ENCODE measurements at places on chromosomes 6 and 20.

DNA sequence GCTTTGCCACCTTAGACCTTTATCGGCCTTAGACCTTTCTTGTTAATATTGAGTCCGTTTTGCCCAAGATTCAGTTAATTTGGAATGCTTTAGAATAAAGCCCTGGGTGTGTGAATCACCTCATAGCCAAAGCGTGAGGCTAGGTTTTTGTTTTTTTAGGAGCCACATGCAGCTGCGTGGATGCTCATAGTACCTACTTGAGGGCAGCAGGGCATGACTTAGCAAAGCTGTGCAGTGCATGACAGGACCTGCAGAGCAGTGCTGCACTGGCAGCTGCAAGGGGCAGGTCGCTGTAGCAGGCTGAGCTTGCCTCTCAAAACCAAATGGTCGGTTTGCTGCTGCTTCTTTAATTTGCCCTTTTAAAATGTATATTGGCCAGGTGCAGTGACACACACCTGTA, 116.1 kb downstream of the JAG1 start:
- DNase-seq: no peak

DNA sequence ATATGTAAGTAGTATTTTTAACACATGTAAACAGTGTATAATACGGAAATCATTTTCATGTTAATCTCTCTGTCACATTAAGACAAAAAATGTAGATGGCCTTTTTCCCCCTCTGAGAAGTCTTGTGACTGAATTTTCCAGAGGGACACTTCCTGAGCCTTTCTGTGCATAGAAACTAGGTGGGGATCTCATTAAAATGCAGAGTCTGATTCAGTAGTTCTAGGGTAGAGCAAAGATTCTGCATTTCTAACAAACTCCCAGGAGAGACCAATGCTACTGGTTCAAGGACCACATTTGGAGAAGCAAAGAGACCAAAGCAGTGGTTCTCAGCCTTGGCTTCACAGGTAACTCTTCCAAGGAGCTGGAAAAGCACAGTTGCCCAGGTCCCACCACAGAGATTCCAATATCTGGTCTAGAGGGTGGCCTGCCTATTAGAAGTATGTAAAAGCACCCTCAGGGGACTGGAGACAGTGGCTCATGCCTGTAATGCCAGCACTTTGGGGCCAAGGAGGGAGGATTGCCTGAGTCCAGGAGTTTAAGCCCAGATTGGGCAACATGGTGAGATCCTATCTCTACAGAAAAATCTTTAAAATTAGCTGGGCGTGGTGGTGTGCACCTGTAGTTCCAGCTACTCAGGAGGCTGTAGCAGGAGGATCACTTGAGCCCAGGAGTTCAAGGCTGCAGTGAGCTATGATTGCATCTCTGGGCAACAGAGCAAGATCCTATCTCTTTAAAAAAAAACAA, 378.5 kb downstream of the KIF16B start:
- DNase-seq: no peak

DNA sequence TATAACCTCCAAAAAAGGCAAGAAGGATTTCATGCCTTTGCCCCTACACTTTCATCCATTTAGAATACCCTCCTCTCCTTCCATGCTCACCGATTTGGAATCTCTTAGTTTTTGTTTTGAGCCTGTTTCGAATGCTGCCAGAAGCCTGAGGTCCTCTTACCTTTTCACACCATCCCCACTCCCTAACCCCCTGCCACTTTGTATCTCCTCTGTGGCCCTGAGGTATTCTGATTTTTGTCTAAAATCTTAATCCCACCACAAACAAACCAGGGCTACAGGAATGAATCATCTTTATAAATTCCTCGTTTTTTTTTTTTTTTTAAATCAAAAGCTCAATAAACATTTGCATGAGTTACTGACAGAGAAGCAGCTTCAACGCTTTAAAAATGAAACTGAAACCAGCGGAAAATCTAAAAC, 1.6 kb upstream of the RPS12 start:
- no peak for DNase-seq

DNA sequence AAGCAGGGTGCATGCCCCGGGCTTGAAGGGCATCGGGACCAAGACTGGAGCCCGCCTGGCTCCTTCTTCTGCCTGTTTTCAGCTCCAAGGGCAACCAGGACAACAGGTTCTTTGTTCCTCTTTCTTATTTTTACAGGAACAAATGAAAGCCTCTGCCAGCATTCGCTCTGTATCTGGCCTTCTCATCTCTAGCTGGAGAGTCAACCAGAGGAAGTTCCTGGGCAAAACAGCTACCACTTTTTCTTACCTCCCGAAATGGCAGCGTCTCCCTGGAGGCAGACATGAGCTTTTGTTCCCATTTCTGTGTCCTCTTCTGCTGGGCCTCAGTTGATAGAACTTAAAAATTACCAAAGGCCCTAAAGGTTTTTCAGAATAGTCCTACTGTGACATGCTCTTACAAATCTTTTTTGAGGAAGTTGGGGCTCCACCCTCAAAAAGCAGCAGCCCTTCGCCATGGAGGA, 74.1 kb upstream of the NAA20 start:
- DNase-seq: peak; percentile 63

GRCh38 chr6:4264601-4265000, 129.2 kb upstream of the ECI2 start:
- no peak for DNase-seq
